ENCODE measurements at places on chromosomes 7 and 10.

DNA sequence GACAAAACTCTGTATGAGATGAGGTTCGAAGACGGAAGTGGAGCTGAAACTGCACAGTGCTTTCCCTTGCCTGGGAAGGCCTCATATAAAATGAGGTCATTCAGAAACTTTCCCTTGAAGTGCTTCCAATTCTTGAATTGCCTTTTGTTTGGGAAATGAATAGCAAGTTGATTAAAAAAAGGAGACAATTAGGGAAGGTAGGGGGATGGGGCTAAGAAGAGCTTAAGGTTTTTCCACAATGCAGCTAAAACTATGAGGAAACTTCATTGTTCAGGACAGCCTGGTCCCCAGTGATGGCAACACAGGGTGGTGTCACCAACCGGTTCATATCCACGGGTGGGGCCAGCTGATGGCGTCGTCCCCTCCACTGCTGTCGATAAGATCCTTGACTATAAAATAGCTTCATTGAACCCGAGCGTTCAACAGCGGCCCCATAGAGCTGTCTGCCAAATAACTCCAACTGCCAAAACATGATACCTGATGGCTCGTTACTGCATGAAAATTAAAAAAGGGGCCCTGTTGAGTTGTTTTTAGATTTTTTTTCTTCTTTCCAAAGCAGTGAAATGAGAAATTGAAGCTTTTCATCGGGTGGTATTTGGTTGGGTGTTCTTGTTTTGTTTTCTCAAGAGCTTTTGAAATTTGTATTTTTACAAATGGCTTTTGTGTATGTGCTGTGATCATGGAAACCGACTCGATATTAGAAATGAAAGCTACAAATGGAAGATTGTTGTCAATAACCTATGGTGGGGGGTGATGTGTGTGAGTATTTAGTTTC, 2.8 kb upstream of the CELF2 start:
- DNase-seq, result no peak

- no peak for DNase-seq
Observed at GRCh38 chr7:80277434-80278427, 143.1 kb downstream of the GNAI1 start.

GRCh38 chr7:141609576-141609975, 58.4 kb downstream of the AGK start:
- no peak for DNase-seq

- DNase-seq, result no peak
Observed at GRCh38 chr10:127986531-127987466, 79.9 kb downstream of the PTPRE start.

DNA sequence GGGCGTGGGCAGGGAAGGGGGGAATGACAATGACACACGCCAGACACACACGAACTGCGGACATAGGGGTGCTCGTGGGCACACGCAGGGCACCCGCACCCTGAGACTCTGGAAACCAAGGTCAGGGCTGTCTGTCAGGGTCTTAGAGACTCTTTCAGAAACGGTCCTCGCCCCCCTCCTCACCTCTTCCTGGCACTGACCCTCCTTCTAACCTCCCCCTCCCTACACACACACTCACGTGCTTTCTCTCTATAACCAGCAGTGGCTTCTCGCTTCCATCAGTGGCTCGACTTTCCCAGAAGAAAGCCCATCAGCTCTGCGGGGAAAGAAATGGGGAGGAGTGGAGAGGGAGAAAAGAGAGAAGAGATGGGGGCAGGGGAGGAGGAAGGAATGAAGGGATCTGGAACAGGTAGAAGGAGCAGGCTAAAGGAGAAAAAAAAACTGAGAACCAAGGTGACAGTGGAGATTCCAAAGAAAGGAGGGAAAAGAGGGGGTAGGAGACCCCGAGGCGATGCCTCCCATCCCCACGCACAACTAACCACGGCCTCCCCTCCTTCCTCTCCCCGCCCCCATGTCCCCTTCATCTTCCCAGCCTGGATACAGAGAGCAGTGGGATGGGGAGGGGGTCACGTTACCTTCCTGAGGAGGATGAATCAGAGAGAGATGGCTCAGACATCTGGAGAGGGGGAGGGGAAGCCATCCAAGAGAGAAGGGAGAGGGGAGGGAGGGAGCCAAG, 1.7 kb upstream of the VGF start:
- no peak for DNase-seq

- DNase-seq, result no peak
Observed at GRCh38 chr7:12625836-12626235, 55.3 kb downstream of the SCIN start.

DNA sequence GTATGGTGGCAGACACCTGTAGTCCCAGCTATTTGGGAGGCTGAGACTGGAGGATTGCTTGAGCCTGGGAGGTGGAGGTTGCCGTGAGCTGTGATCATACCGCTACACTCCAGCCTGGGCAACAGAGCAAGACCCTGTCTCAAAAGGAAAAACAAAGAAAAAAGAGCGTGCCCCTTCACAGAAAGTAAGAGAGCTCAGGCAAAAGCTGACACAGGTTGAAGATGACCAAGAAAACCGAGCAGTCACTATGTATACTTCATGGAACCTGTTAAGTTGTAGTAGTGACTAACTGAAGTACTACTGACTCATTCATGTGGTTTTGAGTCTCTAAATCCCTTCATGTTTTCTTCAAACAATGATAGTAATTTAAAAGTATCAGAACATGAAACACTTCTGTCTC, 1.2 kb upstream of the PRRT4 start:
- DNase-seq, result no peak

DNA sequence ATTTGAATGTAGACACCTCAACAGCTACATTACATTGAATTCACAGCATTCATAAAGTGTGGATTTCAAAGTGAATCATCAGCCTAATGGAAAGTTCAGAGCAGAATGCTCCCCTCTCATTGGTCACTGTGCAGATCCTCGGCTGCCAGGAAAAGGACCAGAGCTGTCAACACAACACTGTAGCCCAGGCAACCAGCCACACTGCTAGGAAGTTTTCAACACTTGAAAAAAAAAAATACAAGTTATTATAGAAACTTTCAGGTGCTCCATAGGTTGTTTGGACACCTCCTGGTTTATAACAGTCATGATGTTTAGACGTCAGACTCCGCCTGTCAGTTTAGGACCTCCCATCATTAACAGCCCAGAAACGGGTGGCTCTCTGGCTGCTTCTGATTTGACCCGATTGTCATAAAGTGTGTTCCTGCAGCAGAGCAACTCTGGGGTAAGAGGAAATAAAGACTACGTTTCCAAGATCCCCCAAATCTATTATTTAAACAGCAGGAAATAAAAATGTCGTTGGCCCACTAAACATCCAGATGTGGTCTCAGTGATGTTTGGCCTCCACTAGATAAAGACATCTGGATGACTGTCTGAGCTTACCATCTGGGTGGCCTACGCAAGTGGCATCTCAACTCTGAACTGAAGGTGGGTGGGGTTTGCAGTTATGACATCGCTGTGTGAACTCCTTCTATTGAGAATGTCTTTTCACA, 117.4 kb downstream of the CABCOCO1 start:
- DNase-seq, result no peak

- no peak for DNase-seq
Observed at GRCh38 chr10:37707829-37708578, 149.4 kb downstream of the ZNF248 start.

- DNase-seq, result peak; percentile 70
Observed at GRCh38 chr10:92848441-92849233, at the start of gene EXOC6. Gene EXOC6 (plus strand): TSS chr10:92848520. CDS start chr10:92848534, 14 bp downstream.

- DNase-seq, result no peak
Observed at GRCh38 chr7:80386686-80387085, 125.2 kb downstream of the GNAT3 start.

DNA sequence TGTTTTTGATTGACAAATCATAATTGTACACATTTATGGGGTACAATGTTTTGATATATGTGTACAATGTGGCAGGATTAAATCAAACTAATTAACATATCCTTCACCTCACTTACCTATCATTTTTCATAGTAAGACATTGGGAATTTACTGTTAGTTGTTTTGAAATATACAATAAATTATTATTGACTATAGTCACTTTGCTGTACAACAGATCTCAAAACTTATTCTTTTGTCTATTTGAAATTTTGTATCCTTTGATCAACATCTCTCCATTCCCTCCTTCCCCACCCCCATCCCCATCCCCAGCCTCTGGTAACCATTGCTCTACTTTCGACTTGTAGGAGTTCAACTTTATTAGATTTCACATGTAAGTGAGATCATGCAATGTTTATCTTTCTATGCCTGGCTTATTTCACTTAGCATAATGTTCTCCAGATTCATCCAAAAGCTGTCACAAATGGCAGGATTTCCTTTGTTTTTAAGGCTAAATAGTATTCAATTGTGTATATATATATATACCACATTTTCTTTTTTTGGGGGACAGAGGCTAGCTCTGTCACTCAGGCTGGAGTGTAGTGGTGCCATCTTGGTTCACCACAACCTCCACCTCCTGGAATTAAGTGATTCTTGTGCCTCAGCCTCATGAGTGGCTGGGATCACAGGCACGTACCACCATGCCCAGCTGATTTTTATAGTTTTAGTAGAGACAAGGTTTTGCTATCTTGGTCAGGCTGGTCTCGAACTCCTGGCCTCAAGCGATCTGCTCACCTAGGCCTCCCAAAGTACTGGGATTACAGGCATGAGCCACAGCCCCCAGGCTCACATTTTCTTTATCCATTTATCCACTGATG, 23.3 kb upstream of the SLC26A5 start:
- DNase-seq, result no peak

- DNase-seq, result no peak
Observed at GRCh38 chr10:73750819-73751218, 6.6 kb downstream of the SEC24C start.

DNA sequence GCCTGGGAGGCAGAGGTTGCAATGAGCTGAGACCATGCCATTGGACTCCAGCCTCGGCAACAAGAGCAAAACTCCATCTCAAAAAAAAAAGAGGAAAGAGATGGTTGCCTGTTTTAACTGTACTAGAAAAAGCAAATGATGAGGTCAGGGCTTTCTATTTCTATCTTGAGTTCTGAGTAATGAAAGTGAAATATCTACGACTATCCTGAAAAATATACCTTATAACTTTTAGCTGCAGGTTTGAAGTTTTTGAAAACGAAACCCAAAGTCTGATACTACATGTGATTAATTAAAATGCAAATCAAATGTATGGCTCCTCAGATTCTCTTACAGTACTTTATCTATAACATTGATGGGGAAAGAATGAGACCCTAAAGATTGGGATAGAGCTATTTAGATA, 636.2 kb upstream of the LRRN3 start:
- DNase-seq, result no peak

GRCh38 chr10:120749072-120749471, 102.1 kb upstream of the WDR11 start:
- DNase-seq, result no peak

DNA sequence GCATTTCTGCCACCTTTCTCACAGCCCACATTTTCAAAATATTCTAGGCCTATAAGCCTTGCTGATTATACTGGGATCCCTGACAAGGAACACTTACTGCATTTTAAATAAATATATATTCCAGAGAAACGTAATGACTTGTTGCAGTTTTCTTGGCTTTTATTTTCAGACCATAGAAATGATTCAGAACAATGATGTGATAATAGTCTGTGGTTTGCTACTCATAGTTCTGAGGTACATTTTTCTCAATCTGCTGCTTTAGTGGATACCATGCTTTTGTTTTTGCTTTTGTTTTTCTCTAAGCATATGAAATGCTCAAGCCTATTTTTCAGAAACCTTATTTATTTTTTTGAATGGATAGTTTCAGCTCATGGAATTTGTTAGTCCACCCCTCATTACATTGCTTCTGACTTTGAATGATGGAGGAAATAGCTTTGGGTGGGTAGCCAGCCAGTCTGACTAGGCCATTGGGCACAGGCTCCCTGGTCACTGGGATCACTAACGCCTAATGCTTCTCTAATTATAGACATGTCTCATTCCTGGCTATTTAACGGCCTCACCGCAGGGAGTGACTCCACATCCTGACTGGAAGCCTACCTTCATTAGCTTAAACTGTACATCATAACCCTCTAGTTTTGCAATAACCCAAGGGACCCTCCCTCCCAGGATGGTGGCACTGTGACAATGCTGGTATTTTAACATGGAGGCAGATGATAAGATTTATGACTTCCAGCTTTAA, 66.1 kb downstream of the MBL2 start:
- DNase-seq, result no peak

- DNase-seq, result no peak
Observed at GRCh38 chr7:7567898-7568531, 1.3 kb downstream of the MIOS start.
